ENCODE measurements at places on chromosomes 4 and X.
A peak's percentile ranks its signal among the peaks of the same experiment; 100 is the strongest.

DNA sequence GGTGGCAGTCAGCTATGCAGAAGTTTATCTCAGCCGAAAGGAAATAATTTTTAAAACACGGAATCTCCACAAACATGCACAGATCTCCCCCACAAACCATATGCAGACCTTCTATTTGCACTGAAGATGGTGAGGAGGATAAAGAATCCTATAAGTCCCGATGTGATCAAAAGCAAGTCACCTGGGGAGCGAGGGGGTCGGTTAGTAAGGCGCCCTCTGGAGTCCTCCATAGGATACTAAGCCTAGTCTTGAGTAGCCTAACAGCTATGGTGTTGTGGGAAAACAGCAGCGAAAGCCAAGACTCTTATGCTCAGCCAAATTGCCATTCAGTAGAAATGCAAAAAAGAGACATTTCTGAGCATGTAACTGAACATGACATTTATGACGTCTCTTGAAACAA lies 210.9 kb downstream of the FRMPD4 start:
- no peak for DNase-seq

GRCh38 chr4:166481055-166481454 lies 608.0 kb downstream of the TLL1 start:
- DNase-seq, result no peak

- no peak for DNase-seq
Measured at GRCh38 chrX:39576041-39576872, 521.5 kb downstream of the BCOR start.

DNA sequence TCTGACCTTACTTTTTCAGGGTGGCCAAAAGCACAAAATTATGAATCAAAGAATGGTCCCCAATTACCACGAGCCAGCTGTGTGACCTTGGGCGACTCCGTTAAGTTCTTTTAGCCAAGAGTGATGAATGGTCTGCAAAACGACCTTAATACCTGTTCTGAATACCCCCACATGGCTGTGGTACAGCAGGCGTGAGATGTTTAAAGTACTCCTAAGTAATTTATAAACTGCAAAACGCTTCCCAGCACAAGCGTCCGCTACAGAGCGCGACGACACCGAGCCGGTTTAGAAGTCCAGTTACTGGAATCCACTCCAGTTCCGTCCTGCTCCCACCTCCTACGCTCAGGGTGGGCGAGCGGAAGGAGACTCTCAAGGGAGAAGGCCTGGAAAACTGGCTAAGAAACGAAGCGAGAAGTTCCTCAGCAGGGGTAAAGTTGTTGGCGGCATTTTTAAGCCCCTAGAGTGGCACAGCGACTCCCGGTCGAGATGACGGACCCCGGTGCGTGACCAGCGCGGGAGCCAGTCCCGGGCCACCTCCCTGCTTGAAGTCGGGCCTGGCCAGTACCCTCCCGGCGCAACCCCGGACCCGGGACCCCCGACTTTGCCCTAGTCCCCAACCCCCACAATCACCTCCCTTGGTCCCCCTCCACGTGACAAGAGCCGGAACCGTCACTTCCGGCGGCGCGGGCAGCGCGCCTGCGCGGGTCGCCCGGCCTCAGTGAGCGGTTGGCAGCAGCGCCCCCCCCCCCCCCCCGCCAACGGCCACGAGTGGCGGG lies 659 bp upstream of the BMP2K start:
- DNase-seq, result peak; percentile 89

DNA sequence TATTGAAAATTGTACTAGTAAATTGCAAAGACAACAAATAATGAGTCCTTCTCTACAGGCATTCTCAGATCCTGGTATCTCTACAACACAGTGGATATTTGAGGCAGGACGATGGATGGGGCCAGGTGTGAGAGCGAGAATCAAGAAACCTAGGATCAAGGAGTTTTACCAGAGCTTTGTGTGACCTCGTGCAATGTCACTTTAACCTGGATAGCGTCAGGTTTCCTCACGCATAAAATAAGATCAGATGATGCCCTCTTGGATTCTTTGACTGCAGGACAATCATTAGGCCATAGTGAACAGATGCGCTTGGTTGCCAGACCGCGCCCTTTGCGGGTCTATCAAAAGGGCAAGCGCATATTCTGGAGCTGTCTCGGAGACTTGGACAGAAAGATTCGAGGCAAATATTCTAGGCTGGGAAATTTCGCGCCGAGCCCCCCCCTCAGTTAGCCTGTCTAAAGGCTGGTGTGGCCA lies 66.6 kb downstream of the FBXO8 start:
- DNase-seq, result no peak

DNA sequence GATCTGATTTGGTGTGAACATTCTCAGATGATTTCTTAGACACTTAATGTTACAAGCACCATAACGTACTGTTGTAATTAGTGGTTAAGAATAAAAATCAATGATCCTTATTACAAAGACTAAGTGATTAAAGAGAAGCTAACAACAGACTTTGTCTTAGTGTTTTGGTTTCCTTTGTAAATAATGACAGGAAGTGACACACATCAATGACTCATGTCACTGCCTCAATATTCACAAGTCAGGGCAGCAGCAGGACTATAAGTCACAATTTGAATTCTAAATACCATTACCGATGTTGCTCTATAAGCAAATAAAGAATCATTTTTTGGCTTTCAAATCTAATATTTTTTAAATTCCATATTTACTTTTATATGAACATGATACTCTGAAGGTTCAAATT lies 115.8 kb upstream of the FAT4 start:
- no peak for DNase-seq

DNA sequence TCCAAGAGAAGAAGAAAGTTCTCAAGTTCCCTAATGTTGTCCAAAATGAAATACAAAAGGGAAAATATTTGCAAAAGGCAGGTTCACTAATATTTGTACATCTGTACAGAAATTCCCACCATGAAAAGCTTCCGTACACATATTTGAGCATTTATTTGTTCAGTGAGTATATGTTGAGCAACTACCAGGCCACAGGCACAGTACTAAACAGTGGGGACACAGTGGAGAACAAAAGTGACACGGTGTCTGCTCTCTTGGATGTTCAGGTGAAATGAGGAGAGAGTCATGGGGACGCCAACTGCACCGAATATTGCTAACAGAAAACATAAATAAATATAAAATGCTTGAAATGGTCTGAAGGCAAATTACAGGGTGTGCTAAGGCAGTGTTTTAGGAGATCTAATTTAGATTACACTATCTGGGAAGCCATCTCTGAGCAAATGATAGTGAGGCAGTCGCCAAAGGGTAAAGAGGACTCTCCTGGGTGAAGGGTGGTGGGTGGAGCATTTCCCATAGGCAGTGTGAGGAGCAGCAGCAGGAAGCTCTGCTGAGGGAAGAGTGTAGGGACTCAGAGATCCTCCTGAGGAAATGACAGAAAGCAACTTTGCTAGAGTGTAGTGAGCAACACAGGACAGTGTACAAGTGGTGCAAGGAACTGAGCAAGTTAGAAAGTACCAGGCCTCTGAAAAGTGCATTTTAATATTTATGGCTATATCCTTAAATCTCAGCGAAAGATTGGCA lies 375.2 kb downstream of the GALNTL6 start:
- DNase-seq, result no peak

DNA sequence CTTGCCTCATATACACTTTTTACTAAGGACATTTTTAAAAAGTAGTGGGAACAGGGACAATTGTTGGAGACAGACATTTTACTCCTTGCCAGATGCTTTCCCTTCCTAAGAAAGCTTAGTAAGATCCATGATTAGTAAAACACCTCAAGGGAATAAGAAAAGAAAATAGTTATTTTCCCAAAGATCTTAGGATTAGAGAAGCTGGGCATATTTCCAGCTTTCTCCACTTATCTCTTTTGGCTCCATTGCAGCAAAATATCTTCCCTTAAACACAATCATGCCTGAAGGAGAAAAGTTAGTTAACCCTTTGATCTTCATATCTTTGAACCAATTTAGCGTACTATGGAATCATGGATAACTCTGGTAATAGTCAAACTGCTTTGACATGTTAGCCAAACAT lies 257.9 kb downstream of the PCDH18 start:
- DNase-seq, result no peak

- no peak for DNase-seq
Measured at GRCh38 chrX:63466690-63467089, 115.6 kb upstream of the SPIN4 start.

GRCh38 chrX:119539872-119540271 lies 25.3 kb downstream of the STEEP1 start:
- no peak for DNase-seq

GRCh38 chrX:120459309-120459708 lies 9.8 kb downstream of the LAMP2 start:
- no peak for DNase-seq
